ENCODE measurements at places on chromosomes 5 and 9.

DNA sequence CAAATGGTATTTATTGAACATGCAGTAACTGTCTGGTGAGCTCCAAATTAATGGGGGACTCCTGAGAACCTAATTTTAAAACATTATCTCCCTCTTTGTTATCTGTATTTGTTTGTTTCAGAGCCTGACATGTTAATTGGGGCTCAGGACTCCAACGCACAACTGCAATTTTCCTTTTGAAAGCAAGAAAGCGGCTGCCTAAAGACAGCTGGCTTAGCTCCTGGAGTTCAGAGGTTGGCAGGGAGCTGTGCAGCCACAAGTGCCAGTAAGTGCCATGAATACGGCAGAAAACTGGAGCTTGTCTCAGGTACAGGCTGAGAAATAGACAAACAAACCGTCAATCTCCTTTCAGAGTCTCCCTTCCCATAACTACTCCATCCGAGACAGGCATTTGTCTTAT, 80.9 kb downstream of the PPP2R2B start:
- no peak for DNase-seq

- DNase-seq, result no peak
Measured at GRCh38 chr9:78954286-78954685, 617.5 kb upstream of the TLE4 start.

DNA sequence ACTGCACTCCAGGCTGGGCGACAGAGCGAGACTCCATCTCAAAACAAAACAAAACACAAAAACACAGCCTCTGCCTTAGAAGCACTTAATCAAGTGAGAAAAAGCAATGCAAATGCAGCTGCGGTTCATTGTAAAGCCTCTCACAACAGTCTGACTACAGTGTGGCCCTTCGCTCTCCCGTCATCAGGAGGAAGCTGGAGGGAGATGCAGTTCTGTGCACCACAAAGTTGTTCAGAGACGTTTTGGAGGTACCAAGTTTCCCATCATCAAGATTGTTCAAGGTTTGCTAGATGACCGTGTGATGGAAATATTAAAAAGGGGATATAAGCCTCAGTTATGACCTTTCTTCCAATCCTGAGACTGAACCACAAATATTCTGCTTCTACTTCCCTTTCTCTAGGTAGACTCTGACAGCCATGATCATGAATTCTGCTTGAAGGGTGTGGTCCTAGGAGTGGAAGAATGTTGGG, 40.9 kb downstream of the SEC61B start:
- no peak for DNase-seq

DNA sequence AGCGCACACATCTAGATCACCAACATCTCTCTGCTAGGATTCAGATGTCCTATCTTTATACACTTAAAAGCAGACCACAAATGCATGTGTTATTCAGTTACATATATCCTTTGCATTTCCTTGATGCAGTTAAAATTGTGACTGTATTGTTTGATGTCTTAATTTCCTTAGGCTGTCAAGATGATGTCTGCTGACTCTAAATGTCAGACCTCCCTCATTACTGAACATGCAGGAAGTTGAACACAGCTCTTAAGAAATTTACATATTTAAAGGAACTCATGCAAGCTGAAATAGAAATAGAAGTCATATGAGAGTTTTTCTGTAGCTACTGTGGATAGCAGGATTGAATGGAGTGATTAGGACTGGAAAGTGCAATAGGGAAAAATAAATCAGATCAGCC, 336.5 kb upstream of the SEMA6A start:
- no peak for DNase-seq

DNA sequence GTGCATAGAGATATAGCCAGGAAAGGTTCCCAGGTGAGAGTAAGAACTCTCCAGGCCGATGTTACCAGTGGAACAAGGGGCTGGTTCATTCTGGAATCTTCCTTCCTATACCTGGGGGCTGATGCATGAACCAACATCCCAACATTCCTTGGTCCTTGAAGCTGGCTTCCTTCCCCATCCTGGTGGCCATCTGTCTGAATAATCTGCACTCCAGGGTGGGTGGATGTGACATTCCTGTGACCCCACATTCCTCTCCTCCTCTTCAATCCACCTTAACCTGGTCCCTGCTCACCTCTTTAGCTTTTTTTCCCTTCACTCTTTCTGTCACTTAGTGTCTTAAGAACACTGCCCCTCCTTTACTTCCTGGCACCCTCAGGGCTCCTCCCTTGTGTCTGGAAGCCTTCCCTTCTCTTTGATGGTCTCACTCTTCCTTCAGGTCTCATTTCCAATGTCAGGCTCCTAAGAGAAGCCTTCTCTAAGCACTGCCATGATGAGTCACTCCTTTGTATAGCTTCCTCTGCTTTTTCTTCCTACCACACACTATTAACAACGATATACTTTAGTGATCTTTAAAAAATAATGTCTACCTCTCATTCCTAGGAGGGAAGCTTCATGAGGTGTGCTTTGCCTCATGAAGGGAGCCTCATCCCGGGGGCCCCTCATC, 80.3 kb downstream of the BOD1 start:
- DNase-seq, result no peak

GRCh38 chr5:113250341-113250953, 184.3 kb downstream of the TSSK1B start:
- DNase-seq, result no peak

- no peak for DNase-seq
Measured at GRCh38 chr5:112485934-112486355, 66.9 kb upstream of the EPB41L4A start.

DNA sequence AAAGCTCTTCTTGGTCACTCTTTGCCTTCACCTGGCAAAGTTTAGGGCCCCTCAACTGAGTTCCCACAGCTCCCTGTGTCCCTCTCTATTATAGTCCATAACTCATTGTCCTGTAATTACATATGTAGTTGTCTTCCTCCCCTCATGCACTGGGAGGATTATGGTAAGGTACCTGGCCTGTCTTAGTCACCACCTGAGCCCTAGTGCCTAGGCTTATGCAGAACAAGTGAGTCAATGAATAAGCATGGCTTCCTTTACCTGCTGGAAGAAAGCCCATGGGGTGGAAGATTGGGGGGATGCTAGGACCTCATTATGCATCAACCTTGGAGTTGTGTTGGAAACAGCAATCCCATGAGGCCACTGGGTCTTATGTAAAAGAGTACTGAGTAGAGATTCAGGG, 187.7 kb upstream of the TRIM32 start:
- DNase-seq, result no peak

GRCh38 chr9:130421802-130422276, 22.9 kb upstream of the ASS1 start:
- DNase-seq, result no peak

GRCh38 chr5:162699361-162699760, 631.8 kb downstream of the GABRG2 start:
- no peak for DNase-seq

- peak; percentile 53 for DNase-seq
Measured at GRCh38 chr5:134873494-134873893, 677 bp upstream of the TXNDC15 start.

- DNase-seq, result no peak
Measured at GRCh38 chr9:69546265-69546664, 125.9 kb downstream of the APBA1 start.

GRCh38 chr5:54990841-54991258, 5.5 kb upstream of the ESM1 start:
- no peak for DNase-seq

DNA sequence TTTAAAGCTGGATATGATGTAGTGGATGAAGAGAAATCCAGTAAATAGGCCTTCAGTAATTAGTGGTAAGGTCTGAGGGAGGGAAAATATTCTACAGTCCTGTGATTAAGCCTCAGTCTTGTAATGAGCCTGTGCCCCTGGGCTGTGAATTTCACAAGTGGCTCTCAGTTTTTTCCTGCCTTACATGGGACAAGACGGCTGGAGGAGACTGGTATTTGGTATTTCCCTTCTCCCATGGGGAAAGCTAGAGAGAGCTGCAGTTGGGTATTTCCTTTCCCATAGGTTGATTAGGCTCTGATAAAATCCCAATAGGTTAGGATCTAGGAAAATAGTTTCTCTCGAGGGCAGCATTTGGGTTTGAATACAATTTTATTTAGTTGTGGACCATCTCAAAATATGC, 62.2 kb upstream of the GNA14 start:
- DNase-seq, result no peak

GRCh38 chr9:93092251-93092991, 3.6 kb upstream of the CARD19 start:
- DNase-seq, result no peak

GRCh38 chr5:78879516-78879915, 105.6 kb downstream of the ARSB start:
- DNase-seq, result no peak

GRCh38 chr9:134633362-134634142, 8.1 kb upstream of the COL5A1 start:
- DNase-seq, result peak; percentile 2

DNA sequence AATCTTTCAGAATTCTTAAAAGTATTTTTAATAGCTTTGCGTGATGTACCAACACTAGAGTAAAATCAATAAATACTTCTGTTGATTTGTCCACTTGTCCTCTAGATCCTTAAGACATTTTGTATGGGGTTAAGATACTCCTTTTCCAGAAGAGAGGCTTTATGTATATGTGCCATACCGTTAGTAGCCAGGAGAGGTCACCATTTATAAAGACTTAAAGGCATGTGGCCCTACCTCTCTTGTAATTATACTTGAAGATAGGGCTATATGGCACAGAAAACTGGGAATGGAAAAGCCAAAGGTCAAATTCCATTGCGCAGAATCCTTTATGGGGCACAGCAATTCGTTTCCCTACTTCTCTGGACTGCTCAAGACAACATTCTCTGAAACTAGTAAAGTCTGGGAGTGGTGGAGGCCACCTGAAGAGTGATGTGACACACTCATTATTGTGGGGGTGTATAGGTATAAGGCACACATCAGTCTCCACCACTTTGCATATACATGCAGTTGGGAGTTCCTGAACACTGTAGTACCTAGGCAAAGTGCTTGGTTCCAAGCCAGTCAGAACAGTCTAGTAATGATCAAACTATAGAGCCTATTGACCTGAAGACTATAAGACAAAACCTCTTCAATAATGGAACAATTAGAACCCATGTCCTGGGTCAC, 140.1 kb upstream of the FBXL17 start:
- no peak for DNase-seq

GRCh38 chr9:109609060-109609459, 111.0 kb upstream of the PTPN3 start:
- no peak for DNase-seq

DNA sequence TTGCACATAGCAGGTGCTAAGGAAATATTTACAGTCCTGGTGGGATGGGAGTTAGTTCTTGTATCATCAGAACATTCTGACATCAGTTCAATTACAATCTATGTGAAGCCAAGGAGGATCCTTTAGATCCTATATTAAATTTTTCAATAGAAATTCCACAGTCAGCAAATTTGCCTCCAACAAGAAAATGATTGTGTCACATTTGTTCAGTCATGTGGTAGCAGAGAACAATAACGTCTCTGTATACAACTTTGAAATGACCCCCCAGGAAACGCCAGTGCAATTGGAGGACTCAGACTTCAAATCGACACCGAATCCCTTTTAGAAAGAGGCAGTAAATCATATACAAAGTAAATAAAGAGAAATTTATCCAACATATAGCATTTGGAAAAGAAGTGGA, 392.1 kb downstream of the DTWD2 start:
- DNase-seq, result no peak

GRCh38 chr5:176394881-176395675, 6.5 kb downstream of the HIGD2A start:
- no peak for DNase-seq

Measured in activated CD4-positive, alpha-beta T cell treated with anti-CD3 and anti-CD28 coated beads for 36 hours (primary cell).